ENCODE measurements at places on chromosomes 16 and 17. TPM values are rescaled to one million over a fixed set of nuclear protein-coding genes. Genes with fewer than 3 reads are reported as not detected.

DNA sequence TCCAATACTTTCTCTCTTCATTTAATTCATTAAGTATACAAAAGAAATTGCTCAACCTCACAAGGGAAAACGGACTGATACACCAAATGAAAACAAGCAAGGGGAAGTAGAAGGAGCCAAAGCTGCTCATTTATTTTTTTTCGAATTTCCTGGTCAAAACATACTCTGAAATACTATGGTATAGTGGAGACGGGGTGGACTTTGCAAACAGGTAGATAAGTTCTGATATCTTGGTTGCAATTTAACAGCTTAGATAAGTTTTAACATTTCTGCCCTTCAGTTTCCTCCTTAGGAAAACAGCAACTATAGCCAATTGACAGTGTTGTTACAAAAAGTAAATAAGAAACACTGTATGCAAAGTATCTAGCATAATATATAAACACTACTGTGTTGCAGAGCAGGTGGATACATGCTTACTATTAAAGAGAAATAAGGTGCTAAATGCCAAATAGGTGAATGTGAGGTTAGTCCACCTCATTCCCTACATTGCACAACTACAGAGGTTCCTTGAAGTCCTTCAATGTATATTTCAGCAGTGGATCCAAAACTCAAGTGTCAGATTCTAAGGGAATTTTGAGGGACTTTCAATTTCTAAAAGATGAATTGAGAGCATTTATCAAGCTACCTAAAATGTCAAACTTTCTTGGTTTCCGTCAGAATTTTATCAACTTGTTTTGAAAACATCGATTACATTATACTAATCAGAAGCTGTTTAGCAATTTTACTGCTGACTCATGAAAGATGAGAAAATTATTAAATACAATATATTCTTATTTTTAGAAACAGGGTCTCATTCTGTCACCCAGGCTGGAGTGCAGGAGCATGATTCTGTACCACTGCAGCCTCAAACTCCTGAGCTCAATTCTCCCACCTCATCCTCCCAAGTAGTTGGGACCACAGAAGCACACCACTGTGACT lies 11.0 kb downstream of the CCDC47 start:
- no peak for DNase-seq

DNA sequence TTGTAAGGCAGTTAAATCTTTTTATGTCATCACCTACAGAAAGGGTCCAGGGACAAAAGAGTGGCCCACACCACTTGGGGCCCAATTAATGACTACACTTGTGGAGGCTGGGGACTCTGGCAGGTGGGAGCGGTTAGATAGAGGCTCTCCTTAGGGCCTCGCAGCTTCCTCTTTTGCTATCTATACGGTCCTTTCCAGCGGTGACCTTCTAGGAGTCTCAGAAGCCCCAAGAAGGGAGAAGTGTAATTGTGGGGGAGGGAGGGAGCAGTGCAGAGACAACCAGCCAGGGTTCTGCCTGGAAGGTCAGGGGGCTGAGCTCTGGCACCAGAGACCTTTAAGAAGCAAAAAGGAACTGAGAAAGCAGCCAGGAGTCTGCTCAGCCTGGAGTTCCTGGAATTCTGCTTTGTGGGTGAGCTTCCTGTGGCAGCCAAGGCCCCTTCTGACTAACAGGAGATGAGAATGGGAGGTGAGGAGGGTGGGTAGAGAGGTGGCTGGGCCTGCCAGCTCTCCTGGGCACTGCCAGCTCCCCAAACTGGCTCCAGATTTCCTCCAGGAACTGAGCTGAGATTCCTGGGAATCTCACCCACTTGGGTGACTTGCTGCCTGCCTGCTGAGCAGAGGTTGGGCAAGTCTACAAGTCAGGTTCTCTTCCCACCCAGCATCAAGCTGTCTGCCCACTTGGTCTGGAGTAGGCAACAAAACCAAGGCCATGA lies 16.3 kb upstream of the MAP3K14 start:
- no peak for DNase-seq

DNA sequence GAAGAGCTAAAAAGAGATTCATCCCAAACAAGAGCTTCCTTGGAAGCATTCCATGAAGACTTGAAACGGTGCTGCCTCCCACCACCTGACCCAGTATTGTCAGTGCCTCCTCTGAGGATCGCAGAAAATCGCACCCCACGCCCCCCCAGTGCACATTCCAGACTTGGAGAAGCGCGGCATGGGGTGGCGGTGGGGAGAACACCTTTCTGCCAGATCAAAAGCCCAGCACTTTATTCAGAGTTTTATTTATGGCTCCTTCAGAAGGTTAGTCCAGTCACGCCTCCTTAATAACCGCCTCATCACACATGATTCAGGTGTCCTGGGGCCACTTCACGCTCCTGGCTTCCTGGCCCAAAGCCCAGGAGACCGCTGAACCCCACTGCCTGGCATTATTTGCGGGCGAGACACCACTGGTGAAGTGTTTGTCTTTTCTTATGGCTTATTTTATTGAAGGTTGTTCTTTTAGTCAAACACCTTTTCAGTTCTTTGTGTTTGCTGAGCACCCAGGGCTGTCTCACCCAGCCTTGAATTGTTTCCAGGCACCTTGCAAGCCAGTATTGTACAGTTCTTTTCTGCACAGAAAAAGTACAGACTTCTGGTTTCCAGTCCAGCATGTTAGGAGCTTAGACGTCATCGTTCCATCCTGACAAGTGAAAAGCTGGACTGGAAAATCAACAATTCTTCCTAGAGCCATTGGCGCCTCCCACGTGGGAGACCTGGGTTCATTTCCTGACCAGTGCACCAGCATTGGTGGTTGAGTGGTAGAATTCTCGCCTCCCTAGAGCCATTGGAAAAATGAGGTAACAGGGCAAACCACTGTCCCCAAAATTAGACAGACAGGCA lies 79.6 kb upstream of the CACNG5 start:
- DNase-seq: no peak

DNA sequence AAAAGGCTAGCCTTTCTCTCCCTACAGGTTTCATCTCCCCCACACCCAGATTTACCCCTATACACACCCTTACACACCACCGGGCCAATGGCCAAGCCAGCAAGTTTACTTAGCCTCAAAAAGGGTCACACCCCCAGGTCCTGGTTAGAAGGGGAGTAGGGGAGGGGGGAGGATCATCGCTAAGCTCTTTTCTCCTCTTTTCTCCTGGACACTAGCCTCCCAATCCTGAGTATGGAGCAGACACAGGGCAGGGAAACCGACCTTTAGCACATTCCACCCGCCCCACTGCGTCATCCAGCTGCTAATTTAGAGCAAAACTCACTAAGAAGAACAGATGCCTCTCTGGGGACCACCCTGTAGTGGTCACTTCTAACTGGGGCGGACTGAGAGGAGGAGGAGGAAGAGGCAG lies 4.4 kb downstream of the ACLY start:
- DNase-seq: no peak

- peak; percentile 19 for DNase-seq
Measured at GRCh38 chr16:873243-873661, 72.7 kb upstream of the GNG13 start.

GRCh38 chr16:64375391-64375980 lies 746.4 kb downstream of the CDH11 start:
- DNase-seq: no peak

DNA sequence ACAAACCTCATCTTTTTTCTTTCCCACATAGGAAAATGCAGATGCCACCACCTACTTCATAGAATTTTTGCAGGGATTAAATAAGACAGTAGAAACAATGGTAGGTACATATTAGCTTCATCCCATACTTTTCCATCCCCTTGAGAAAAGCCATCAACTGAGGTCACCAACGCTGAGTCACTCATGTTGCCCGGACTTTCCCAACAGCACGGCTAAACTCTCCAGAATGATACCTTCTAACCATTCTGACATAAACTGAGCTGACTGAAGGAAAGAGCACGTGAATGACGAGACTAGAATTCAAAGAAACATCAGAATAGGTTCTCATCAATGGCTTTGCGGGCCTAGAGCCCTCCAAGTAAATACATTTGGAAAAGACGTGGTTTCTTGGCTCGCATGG lies 146.0 kb upstream of the RCVRN start:
- no peak for DNase-seq

GRCh38 chr16:49355933-49356665 lies 17.5 kb upstream of the C16orf78 start:
- no peak for DNase-seq

DNA sequence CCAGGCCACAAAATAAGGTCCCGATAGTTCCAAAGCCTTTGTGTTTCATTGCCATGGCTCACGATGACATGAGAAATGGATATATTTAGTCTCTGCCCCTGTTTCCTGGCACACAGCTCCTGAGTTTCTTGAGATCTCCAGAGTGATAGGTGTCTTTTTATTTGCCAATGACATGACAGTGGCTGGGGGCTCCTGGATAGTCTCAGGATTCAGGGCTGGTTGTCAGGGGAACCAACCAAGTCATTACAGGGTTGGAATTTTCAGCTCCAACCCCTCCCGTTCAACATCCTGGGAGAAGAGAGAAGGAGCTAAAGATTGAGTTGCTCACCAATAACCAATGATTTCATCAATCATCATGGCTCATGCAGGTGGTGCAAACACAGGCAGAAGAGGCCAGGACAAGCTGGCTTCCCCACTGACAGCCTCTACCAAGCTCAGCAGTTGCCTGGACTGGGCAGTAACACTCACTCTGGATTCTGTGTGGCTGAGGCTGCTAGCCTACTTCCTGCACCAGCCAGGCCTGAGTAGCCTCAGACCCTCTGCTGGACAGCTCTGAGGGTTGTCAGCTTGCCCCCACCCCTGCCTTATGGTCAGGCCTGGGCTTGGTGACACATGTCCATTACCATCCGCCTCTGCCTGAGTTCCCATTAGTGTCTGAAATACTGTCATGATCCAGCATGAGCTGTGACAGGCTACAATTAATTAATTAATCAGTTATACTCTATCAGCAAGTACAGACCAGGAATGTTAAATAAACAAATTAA lies 534.4 kb upstream of the CDH5 start:
- no peak for DNase-seq

DNA sequence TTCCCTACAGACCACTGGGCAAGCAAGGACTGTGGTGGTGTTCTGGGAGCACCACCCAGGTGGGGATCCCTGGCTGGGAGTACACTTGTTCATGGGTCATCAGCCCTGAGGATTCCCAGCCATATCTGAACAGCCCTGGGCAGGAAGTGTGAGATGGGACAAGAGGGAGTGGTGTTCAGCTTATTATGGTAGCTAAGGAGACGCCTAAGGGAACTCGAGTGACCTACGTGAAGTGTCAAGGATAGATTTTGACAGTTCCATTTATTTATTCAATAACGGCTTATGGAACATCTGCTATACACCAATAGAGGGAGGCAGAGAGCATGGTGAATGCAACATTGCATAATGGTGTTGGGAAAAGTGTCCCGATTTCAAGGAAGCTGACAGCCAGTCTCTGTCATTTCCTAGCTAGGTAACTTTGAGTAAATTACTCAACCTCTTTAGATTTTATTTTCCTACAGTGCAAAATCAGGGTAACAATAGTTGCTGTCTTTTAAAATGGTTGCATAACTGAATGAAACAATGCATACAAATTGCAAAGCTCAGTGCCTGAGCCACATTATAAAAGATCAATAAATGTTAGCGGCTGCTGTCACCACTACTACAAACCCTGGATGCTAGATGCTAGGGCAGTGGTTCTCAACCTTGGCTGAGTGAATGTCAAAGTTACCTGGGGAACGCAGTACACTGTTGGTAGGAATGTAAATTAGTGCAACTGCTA lies 534.1 kb downstream of the GRIN2A start:
- DNase-seq: peak; percentile 8

- no peak for DNase-seq
Measured at GRCh38 chr17:74805591-74805991, 29.4 kb upstream of the NAT9 start.

DNA sequence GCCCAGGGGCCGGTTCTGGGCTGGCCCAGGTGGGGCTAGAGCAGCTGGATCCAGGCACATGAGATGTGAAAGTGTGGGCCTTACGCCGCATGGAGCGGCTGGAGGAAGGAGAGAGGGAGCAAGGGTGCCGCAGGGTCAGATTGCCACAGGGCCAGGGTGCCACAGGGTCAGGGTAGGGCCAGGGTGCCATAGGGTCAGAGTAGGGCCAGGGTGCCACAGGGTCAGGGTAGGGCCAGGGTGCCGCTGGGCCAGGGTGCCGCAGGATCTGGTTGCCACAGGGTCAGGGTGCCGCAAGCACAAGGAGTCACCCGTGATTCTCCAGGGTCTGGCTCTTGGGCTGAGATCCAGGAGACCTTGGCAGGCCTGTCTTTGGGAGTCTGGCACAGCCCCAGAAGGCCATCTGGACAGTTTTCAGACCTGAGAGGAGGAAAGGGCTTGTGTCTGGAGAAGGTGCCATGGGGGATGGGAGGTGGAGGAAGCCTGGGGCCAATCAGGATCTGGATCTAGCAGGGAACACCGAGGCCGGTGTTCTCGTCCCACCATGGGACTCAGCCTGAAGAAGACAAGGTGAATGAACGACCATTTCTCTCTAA lies 13.1 kb upstream of the LASP1NB start:
- no peak for DNase-seq

GRCh38 chr16:85090181-85090580 lies 22.1 kb downstream of the CIBAR2 start:
- DNase-seq: no peak

DNA sequence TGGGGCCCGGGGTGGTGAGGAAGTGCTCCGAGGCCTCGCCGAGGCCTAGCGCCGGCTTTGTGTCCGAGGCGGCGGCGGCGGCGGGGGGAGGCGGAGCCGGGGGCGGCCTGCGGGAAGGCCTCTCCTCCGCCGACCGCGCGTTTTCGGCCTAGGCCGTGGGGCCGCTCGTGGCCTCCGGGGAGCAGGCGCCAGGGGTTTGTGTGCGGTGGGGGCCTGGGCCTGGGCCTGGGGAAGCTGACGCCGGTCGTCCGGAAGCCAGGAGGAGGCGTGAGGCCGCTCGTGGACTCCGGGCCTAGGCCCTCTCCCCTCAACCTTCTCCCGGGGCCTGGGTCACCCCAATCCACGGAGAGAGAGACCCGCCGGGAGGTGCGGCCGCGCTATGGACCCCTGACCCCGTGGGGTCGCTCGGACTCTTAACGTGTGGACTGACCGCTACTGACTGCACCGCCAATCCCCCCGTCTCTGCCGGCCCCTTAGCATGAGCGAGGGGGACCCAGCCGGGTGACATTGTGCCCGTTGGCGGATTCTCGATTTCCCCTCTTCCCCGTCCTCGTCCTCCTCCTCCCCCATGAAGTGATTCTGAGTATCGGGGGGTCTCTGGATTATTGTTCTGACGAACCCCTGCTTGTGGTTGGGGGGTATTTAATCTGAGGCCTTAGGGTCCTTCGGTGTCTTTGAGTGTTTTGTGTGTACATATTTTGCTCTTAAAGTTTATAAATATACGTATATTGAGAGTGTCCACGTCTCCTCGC lies 660 bp downstream of the RBBP6 start:
- peak; percentile 63 for DNase-seq

- DNase-seq: no peak
Measured at GRCh38 chr17:50055055-50055425, 870 bp upstream of the ITGA3 start.

ENPP7 gene
- not detected for polyA plus RNA-seq

HBM gene
- 9.6 TPM for polyA plus RNA-seq

CRYM gene
- polyA plus RNA-seq: not detected

GRIN2C gene
- 0.93 TPM for polyA plus RNA-seq

PRR15L gene
- polyA plus RNA-seq: not detected

KRTAP16-1 gene
- polyA plus RNA-seq: not detected

CTRB1 gene
- 0.15 TPM for polyA plus RNA-seq

KRTAP1-5 gene
- polyA plus RNA-seq: not detected

CSH2 gene
- 0.61 TPM for polyA plus RNA-seq

Data from hindlimb muscle (tissue), 1 donor.